NCI-H2029 treated with DMSO at 0.1 percent for 48 hours (cell line): ENCODE measurements at places on chromosomes 2 and 18.
A peak's percentile ranks its signal among the peaks of the same experiment; 100 is the strongest.

DNA sequence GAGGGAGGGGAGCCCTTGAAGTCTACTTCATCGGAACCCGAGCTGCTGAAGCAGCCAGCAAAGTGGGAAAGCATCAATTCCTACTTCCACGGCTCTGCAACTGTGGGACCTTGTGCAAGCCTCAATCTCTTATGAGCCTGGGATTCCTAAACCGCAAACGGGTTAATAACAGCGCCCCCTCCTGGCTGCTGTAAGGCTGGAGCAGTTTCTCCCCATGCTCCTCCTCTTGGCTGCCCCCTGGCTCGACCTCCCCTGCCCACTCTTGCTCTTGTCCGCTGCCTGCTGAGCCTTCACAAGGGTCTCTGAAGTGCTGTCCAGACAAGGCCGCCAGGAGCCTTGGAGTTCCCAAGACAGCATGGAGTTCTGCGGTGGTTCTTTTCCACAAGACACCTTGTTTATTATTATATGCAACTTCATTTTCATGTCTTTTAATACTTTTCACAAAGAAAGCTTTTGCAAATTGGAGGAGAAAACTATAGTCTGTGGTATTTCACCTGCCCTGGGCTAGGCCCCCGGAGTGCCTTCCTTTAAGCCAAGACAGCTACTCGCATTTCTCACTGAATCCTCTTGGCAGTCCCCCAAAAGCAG, 157.2 kb downstream of the DDX1 start:
- DNase-seq: no peak

GRCh38 chr2:124566518-124566970, 541.5 kb downstream of the CNTNAP5 start:
- DNase-seq: peak; percentile 68

GRCh38 chr2:64474121-64474571, 20.2 kb downstream of the LGALSL start:
- DNase-seq: no peak

DNA sequence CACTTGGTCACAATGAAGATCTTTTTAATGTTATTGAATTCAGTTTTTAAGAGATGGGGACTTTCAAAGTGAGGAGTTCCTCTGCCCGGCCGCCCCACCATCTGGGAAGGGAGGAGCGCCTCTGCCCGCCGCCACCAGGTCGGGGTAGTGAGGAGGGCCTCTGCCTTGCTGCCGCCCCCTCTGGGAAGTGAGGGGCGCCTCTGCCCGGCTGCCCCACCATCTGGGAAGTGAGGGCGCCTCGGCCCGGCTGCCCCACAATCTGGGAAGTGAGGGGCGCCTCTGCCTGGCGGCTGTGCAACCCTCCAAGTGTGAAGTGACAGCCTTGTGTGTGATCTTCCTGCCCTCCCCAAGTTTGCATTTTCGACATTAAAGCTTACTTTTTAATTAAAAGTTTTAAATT, 899.3 kb downstream of the TRIB2 start:
- DNase-seq: no peak

- no peak for DNase-seq
Measured at GRCh38 chr18:23521907-23522306, 18.6 kb downstream of the RMC1 start.

- DNase-seq: peak; percentile 23
Measured at GRCh38 chr2:20635675-20636584, 15.0 kb downstream of the HS1BP3 start.

GRCh38 chr2:208065476-208065875, 40.1 kb upstream of the PLEKHM3 start:
- DNase-seq: no peak

- no peak for DNase-seq
Measured at GRCh38 chr2:84832772-84833461, 48.0 kb downstream of the TRABD2A start.

GRCh38 chr2:204544961-204545860, at the start of gene PARD3B:
PARD3B (plus strand) TSS chr2:204545475; CDS start chr2:204546000, 525 bp downstream.
- no peak for DNase-seq

- DNase-seq: no peak
Measured at GRCh38 chr2:225103737-225104141, 61.5 kb upstream of the DOCK10 start.

DNA sequence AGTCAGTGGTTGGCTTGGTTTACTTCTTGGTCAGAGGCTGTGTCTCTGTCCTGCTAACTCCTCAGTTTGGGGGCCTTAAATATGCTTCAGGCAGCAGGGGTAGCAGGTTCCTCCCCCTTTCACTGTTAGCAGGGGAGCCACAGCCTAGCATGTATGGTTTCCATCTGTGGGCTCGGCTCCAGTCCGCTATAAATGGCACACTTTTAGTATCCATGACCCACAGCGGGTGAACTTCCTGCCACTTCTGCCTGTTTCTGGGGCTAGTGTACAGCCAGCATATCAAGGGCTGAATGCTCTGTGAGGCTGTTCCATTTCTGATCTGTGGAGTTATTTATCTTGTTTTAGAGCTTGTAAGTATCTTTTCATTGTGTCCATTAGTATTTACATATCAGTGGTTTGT, 58.3 kb downstream of the MRPL33 start:
- DNase-seq: no peak
